Kasumi-1 (cell line): ENCODE measurements at places on chromosomes 2 and 18.

- no peak for DNase-seq
Measured at GRCh38 chr18:9876867-9877654, 8.7 kb upstream of the TXNDC2 start.

GRCh38 chr2:108829578-108830310, 43.2 kb downstream of the CCDC138 start:
- DNase-seq = no peak

DNA sequence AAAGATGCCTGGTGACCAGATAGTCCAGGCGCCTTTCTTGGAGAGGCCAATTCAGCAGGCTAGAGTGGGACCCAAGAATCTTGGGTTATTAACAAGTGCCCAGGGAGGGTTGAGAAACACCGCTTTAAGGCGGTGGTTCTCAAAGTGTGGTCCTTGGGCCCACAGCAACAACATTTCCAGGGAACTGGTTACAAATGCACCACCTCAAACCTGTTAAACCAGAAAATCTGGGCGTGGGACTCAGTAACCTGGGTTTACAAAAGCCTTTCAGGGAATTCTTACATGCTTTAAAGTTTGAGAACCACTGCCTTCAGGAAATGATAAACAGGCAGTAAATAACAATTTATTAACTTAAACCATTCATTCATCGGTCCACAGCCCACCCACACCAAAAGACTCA, 92.5 kb downstream of the SP3 start:
- DNase-seq = no peak

DNA sequence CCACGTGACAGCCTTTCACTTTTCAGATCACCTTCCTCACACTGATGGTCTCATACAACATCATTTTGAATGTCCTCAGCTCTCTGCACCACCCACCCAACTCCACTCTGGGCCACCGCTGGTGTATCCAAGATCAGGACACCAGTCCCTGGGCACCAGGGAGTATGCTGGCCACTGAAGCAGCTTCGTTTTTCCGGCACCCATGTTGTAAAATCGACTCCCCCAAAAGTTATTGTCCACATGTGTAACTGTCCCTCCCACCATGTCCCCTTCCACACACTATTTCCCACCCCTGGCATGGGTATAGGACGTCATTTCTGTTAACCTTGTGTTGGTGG, 96.4 kb downstream of the TGOLN2 start:
- no peak for DNase-seq

DNA sequence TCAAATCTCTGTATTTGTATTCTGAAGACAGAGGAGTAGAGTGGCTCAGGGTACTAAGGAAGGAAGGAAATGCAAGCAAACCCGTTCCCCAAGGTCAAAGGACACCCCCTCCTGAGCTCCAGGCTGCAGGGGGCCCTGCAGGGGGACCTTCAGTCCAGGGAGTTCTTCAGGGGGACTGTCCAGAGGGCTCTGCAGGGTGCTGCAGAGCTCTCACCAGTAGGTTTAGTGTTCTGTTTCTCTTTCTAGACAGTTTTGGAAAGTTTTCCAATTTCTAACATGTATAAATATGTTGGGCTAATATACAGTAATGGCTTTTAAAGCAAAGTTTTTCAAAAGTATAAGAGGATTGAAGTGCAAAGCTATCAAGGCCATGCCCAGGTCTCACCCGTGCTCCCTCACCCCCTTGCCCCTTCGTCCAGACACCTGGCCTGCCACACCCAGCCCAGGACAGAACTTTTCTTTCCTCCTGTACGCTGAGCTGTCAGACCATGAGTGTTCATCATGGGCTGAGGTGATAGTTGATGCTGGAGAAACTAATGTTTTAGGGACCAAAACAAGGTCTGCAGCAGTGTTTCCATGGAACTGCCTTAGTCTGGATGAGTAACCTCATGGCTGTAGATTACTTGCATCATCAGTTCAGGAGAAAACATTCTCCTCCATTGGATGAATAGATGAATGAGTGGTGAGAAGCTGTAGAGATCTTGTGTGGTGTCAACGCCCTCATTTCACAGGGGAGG, 134.2 kb downstream of the GLI2 start:
- no peak for DNase-seq

- no peak for DNase-seq
Measured at GRCh38 chr2:195674491-195675221, 17.6 kb downstream of the SLC39A10 start.

DNA sequence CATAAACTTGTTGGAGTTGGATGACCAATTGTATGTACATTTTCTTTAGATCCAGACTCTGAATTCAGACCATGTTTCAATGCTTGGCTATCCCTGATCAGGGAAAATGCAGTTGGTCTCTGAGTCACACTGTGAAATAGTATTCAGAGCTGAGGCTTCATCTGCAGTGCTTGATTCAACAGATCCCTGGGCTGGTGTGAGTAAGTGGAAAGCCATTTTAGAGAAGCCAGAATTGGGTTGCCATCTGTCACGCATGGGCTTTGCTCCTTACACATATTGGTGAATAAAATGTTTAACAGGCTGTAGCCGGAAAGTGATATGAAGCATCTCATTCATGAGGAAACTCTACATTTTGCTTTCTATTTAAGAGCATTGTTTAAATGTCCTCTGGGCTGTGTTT, 50.0 kb upstream of the ACYP2 start:
- DNase-seq = no peak

- no peak for DNase-seq
Measured at GRCh38 chr2:29064346-29064715, 10.0 kb downstream of the PCARE start.

- DNase-seq = no peak
Measured at GRCh38 chr2:136001131-136001530, 15.7 kb upstream of the DARS1 start.

DNA sequence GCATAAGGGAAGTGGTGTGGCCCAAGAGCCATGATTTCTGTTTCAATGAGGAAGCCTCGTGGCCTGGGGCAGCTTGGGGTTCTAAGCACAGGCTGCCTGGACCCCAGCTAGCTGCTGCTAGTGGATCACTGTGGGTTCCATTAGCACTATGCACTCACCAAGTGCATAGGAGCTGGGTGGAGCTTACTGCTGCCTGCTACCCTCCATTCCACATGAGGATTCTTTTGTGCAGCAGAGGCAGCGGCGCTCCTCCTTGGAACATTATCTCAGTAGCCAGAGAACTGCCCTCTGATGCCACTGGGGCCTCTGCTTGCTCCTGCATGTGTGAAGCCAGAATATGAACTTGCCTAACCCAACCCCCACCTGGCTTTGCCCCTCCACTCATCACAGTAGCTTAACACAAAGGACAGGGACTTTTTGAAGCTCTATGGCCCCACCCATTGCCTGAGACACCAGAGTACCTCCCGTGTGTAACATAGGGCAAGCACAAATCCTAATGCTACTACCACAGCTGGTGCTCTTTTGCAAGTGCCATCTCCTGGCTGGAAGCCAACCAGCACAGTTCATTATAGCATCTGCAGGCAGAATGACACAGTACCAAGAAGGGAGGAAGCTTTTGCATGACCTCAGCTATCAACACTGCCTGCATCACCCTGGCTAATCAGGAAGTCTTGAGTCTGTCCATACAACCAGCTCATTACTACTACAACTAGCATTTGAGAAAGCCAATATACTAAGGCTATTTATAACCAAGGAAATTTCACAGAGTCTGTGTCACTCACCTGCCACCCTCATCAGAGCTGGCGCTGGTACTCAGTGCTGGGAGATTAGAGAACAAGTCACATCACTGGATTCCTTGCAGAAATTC, 297.0 kb upstream of the GULP1 start:
- DNase-seq = peak; percentile 35

DNA sequence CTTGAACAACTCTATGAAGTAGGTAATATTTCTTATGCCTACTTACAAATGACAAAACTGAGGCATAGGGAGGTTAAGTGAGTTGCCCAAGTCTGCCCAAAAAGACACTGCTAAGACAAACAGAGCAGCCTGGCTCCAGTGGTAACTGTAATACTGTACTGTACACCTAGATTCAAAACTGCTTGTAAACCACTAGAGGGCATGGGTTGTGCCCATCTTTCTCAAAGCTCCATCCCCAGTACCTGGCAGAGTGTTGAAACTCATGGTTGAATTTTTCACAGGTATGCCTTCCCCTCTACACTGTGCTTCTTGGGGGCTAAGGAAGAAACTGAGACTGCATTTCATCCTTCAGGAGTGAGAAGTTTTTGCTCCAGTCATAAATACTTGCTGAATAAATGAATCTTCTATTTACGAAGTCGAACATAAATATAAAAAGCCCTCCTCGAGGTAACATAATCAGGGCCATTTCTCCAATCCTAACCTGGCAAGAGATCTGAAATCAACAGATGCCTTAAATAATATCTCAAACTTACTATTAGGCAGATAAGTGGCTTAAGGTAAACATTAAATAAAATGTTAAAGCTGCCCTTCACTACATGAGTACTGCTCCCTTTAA, 2.0 kb downstream of the PPP4R1 start:
- DNase-seq = peak; percentile 78

DNA sequence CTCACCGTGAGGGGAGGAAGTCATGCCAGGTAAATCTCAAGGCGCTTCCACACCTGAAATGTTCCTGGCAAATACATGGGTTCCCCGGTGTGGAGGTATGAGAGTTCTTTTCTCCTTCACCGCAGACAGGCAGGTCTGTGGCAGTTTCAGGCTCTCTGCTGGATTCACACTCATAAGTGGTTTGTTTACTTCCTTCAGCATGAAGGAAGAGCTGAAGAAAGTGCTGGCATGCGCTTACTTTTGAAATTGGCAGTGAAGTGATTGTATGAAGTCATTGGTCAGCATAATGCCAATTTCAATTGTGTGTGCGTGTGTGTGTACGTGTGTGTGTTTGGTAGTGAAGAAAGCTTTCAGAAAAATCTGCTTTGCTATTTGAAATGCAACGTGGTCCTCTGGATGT, 43.4 kb downstream of the RNF144A start:
- no peak for DNase-seq

DNA sequence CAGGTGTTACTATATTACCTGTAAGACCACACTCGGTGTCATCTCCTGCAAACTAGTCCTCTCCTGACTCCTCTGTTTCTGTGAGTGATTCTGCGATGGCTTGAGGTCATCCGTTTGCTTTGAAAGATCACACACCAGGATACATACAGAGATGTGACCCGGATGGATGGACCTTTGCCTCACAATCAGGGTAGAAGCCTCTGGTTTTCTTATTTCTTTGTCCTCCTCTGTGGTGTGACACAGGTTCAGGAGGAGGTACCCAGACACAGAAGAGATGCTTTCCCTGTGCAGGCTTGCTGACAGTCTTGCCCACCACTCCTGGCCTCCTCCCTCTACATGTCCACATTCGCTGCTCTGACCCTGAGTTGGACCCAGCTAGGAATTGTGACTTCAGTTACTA, 34.6 kb downstream of the PSD4 start:
- DNase-seq = no peak

DNA sequence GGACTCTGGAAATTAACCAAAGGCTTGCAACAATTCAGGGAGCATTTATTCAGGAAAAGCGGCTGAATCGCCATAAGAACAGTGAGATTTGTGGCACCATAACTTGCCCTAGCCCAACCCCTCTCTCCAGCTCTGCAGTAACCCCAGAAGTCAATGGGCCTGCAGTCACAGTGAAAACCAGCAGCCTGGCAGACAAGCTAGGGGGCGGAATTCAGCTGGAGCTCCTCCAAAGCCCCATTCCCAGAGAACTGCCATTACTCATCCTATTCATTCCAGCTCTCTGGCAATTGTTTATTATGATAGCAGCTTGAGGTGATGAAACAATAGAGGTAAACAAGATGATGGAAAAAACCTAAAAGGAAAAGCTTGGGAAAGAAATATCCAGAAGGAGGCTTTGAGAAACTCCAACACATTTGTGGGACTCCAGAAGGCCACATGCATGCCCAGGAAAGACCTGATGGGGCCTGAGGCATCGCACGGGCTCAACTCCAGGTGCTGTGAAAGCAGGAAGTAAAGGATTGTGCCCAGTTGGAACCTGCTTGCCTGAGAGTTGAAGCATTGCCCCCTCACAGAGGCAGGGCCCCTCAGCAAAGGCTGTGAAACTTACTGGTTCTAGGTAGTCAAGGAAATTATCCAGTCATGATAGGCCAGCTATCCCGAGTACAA, 126.7 kb downstream of the TWIST2 start:
- no peak for DNase-seq

- DNase-seq = no peak
Measured at GRCh38 chr2:137168552-137168951, 403.2 kb downstream of the THSD7B start.

DNA sequence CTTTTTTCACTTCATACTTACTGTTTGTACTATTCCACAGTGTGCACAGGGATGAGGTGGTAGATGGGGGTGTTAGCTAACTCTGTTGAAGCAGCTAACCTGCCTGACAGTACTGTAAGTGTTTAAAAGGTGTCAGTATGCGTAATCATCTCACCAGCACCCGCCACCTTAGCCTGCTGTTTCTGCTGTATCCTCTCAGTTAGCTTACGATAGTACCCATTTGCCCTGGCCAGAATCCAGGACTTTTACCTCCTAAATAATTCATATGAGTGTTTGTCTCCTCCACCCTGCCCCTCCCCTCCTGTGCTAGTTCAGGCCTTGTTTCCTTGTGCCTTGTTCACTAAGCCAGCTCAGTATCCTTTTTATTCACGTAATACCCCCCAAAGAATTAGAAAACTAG, 34.2 kb downstream of the TRAPPC12 start:
- no peak for DNase-seq

DNA sequence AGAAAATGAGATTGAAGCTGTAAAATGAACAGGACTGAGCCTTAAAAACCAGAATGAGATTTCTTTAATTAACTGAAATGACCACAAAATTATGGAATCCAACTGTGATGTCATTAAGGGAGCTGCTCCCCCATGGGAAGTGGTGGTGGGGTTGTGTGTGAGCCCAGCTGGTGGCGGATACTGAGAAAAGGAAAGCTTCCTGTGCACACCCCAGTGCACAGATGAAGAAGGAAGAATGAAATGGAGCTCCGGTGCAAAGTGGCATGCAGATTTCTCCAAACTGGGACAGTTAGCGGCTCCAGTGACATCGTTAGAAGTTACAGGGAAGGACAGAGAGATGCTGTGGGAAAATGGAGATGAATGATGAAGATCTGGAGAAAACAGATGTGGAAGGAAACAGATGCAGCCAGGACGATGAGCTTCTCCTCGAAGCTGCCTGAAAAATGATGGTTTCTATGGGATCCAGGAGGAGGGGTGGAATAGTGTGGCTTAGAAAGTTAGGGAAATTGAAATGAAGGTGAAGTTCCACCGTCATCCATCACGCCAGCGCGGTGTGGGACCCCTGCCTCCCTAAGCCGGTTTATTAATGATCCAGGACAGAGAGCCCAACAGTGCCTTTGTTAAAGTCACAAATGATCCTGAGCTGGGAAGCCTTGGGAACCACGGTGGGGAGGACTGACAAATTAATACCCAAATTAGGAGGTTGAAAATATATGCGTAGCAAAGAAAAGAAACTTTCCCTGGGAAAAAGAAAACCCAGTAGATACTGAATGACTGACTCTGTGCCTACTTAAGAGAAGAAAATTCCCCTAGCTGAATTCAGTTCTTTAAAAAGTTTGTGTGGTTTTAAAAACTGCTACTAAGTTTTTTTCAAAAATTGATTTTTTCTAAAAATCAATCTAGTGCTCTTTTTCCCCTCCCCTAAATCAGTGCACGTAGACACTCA, 77.2 kb downstream of the TSN start:
- no peak for DNase-seq

- DNase-seq = peak; percentile 63
Measured at GRCh38 chr2:136932700-136933099, 167.4 kb downstream of the THSD7B start.
